Activated T-helper 1 cell treated with Interleukin-2 at 50 U/mL for 16 hours (primary cell): ENCODE measurements at places on chromosomes 5 and 9.

- DNase-seq = no peak
Measured at GRCh38 chr5:117982691-117983090, 1005.7 kb downstream of the DTWD2 start.

GRCh38 chr5:155878991-155879575 is 447.9 kb upstream of the SGCD start:
- no peak for DNase-seq

GRCh38 chr5:170576602-170577535 is 73.0 kb downstream of the KCNIP1 start:
- no peak for DNase-seq

- DNase-seq = no peak
Measured at GRCh38 chr9:91536211-91536691, 112.6 kb upstream of the NFIL3 start.

DNA sequence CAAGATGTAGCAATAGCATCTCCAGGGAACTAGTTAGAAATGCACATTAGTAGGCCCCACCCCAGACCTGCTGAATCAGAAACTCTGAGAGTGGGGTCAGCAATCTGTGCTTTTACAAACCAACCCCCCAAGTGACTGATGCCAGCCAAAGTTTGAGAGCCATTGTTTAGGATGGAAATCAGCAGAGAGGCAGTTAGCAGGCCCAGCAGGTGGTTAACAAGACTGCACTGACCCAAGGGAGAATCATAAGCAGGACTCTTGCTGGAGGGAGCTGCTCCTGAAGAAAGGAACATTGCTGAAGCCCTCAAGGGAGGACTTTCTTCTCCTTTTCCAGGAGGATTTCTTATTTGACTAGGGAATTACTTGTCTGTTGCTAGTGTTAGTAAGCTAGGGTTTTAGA is 74.2 kb upstream of the SLC12A2 start:
- DNase-seq = no peak

DNA sequence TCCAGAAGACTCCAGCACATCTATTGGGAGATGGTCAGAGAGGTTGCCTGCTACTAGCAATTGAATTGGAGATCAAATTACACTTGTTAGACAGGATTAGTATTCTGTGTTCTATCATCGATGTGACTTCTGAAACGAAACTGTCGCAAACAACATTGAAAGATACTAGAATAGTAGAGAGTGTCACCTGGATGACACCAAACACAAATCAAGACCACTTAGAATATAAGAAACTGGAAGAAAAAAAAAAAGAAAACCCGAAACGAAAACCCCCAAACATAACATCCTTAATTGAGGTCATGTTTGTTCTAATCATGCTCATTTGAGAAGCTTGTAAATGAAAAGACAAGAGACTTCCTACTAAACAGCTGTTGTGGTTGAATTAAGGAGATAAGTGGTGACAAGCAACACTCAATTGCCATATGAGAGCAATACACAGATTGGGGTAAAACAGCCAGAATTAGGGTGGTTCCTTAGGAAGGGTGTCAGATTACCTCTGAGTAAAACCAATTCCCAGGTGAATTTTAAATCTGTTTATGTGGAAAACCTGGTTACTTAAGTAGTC is 97.6 kb downstream of the BASP1 start:
- no peak for DNase-seq

GRCh38 chr9:16309082-16309468 is 561.4 kb downstream of the BNC2 start:
- no peak for DNase-seq

- DNase-seq = no peak
Measured at GRCh38 chr5:170330568-170331054, 33.0 kb upstream of the LCP2 start.

- DNase-seq = no peak
Measured at GRCh38 chr9:126975327-126976220, 61.0 kb downstream of the RALGPS1 start.

- DNase-seq = no peak
Measured at GRCh38 chr5:135242866-135243555, 156.0 kb downstream of the MACROH2A1 start.

DNA sequence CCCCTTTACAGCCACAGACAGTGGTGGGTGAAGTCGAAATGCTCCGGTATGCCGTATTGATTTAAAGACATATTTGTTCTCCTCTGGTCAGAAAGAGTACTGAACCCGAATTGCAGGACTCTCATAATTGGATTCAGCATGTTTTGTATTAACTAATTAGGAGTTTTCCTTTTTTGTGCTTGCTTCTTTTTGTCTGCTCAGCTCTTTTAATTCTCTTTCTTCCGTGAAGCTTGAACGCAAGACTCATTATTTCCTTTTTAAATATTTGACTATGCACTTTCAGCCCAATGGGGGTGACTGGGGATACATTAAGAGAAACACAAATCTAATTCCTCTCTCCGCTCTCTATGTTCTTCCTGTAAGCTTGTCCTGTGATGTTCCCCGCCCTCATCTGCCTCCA is 246.6 kb upstream of the IRX2 start:
- no peak for DNase-seq

GRCh38 chr5:38462976-38463633 is 93.3 kb downstream of the LIFR start:
- no peak for DNase-seq

GRCh38 chr9:68896486-68896885 is 117.4 kb downstream of the PRKACG start:
- DNase-seq = no peak

GRCh38 chr5:169268019-169268418 is 32.9 kb downstream of the SLIT3 start:
- DNase-seq = no peak

DNA sequence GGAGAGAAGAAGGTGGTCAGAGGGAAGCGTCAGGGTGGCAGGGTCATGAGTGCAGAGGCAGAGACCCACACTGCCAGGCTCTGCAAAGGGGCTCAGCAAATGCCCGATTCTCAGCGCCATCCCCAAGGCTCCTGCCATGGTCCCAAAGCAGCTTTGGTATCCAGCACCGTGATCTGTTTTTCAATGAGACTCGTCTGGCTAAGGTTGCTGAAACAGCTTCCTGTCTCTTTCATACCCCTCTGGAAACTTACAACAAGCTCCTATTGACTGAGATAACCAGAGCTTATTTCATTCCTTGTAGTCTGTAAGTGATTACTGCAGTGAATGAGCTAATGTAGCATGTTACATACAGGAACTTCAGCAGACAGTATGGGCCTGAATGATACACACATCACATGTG is 568.6 kb upstream of the DAP start:
- DNase-seq = no peak
